ENCODE measurements at places on chromosomes 12 and 14.

DNA sequence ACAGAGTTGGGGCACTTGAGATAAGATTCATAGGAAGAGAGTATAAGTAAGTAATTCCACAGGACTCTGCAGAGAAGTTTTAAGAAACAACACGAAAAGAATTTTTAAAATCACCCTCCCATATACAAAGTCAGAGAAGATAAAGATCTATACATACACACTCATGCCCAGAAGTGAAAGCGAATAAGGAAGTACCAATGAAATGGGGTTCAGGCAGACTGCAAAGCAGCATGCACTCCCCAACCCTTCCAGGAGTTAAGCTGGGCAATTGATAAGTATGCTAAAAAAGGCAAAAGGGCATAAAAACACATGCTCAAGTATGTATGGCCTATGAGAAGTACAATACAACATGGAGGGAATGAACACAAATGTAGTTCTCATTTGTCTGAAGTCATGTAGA lies 246.2 kb upstream of the GRIP1 start:
- DNase-seq, result no peak

- peak; percentile 62 for DNase-seq
Observed at GRCh38 chr14:95515596-95516552, 576 bp downstream of the SYNE3 start.

GRCh38 chr12:21428241-21428640 lies 9.2 kb upstream of the PYROXD1 start:
- DNase-seq, result no peak

GRCh38 chr14:30884901-30885300 lies 10.5 kb downstream of the COCH start:
- DNase-seq, result no peak

GRCh38 chr12:41189395-41190251 lies 1.5 kb downstream of the PDZRN4 start:
- DNase-seq, result no peak

DNA sequence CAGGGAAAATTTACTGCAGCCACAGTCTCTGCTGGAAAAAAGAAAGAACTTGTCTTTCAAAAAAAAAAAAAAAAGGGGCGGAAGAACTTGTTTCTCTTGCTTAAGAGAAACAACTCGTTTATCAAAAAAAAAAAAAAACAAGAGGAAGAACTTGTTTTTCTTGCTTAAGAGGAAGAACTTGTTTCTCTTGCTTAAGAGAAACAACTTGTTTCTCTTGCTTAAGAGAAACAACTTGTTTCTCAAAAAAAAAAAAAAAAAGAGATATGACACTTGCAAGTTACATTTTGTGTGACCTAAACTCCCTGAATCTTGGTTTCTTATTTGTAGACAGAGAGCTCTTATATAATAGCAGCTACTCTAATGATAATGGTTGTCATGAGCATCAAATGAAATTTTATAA lies 44.7 kb upstream of the USP15 start:
- DNase-seq, result no peak

- DNase-seq, result no peak
Observed at GRCh38 chr14:54369343-54369742, 27.5 kb upstream of the CDKN3 start.
